Amniotic stem cell (primary cell): ENCODE measurements at places on chromosomes 12 and 14.

DNA sequence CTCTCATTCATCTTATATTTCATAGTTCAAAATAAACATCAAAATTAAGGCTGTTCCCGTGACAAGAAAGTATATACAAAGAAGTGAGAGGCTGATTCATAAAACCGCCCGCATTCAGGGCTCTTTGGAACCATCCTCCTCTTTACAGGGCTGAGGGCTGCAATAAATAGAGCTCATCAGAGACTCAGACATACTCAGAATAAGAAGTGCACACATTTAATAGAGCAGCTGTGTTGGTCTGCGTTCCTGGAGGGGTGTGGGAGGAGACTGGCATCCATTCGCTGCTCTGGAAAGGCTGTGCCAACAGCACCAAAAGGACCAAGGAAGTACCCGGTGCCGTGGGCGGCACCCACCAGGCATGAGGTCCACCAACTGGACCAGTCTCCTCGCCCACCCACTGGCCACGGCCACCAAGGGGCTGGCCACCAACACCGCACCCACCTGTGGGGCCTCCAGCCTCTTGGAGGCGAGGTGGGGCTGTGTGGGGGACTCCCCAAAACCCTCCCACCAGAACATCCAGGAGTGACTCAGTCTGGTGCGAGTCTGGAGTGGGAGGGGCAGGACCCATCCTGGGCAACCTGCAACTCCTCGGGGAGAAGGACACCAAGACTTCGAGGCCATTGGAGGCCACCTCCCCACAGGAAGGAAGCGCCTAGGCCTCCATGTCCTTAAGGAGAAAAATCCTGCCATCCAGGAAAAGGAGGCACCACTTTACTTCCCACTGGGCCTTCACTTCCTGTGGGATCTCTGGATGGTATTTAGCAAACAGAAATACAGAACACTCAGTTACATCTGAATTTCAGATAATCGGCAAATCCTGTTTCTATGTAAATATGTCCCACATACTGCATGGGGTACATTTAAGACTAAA lies 32.7 kb downstream of the VCPKMT start:
- DNase-seq, result peak; percentile 21

- no peak for DNase-seq
Measured at GRCh38 chr14:57314396-57315089, 45.8 kb downstream of the AP5M1 start.

DNA sequence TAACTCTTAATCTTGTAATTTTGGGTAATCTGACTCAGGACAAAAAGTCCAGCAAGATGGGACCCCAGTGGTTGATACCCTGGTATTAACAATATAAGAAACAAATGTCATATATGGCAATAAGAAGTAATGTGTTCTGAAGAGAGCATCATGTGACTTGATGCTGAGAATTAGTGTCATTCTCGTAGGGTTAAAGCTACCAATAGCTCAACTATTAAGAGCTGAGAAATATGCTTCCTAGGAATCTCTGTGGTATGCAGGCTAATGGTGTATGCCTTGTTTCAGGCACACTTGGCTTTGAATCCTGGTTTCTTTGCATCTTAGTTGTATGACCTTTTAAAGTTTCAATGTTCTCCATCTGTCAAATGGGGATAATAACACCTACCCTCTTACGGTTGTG lies 9.1 kb downstream of the MYRFL start:
- DNase-seq, result no peak

- no peak for DNase-seq
Measured at GRCh38 chr12:81224626-81225025, 146.7 kb downstream of the ACSS3 start.

GRCh38 chr12:70230934-70231606 lies 12.2 kb upstream of the CNOT2 start:
- DNase-seq, result no peak

DNA sequence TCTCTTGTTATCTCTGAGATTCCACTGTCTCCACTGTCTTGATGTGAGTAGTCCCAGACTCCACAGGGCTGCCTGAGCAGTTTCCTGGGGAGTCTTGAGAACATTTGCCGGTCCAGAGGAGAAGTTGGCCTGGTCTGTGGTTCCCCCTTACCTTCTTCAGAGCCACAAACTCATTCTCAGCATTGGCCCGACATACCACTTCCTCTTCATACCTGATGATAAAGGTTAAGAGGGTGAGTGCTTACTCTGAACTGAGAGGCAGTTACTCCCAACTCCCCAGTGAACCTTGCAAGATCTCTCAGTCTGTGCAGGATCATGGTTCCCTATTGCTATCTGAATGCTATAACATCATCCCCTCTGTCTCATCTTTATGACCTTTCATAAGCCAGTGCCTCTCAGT lies 2.6 kb downstream of the KRT84 start:
- DNase-seq, result no peak

GRCh38 chr14:99679543-99679942 lies 4.6 kb upstream of the CYP46A1 start:
- no peak for DNase-seq

DNA sequence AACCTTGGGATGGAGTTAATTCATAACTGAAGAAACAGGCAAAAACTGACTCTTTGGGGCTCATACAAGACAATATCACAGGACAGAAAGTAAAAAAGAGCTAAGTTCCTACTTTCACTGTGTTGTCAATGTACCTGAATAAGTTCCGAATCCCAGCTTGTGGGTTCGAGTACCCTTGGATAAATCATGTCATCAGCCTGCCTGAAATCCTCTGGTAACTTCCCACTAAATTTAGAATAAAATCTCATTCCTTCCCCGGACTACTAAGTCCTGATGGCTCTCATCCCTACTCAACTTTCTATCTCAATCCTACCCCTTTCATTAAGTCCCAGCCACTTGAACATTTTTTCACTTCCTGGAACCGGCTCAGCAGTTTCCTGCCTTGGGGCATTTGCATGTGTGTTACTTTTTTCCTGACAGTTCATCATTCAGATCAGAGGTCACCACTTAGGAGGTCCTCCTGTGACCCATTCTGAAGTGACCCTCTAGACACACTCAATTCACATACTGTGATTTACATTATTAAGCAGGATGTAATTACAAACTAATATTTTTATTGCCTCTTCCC lies 12.7 kb downstream of the ERP29 start:
- no peak for DNase-seq

DNA sequence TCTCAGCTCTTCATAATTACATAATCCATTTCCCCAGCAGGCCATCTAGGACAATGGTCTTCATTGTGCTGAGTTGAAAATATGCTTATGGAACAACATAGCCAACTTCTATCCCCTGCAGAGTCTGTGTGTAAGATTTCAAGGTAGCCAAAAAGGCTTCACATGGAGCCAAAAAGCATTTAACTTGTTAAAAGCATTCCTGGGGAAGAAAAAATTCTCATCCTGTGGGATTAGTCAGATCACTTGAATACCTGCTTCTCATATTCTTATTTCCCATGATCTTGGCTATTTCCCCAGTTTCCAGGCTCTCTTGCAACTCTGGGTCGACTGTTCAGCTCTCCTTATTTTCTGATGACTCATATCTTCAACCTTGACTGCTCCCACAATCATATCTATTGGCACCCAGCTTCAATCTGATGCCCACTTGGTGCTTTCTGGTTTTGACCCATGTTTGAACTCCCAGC lies 178.9 kb downstream of the KLHL28 start:
- DNase-seq, result no peak

DNA sequence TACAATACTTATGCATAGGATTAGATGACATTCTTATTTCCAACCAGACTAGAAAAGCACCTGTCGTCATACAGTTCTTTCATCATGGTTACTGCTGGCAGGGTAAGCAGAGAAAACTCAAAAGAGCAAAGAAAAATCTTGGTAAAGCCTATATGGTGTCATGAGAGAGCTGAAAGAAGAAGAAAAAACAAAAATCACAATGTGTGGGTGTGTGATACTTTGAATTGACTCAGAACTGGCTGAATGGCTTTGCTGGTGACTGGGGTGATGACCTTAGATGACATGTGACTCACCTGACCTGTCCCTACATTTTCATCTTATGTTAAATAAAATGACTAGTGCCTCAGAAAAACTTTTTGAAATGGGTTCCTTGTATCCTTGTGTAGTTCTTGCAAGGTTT lies 278.1 kb upstream of the LMO3 start:
- no peak for DNase-seq

GRCh38 chr14:35335388-35336092 lies 43.4 kb downstream of the PSMA6 start:
- no peak for DNase-seq

GRCh38 chr12:108060067-108060466 lies 69.0 kb upstream of the WSCD2 start:
- DNase-seq, result no peak

- DNase-seq, result no peak
Measured at GRCh38 chr12:14931359-14931758, 7.0 kb downstream of the ERP27 start.

- no peak for DNase-seq
Measured at GRCh38 chr12:127363392-127363791, 903.6 kb upstream of the TMEM132C start.

- DNase-seq, result no peak
Measured at GRCh38 chr14:63091394-63091996, 46.2 kb upstream of the KCNH5 start.

- no peak for DNase-seq
Measured at GRCh38 chr12:108699955-108700563, 31.3 kb downstream of the CORO1C start.
